Fibroblast of lung (primary cell): ENCODE measurements at places on chromosomes 12 and 14. TPM values are rescaled to one million over a fixed set of nuclear protein-coding genes. Genes with fewer than 3 reads are reported as not detected.

GRCh38 chr12:24356240-24356804 lies 406.9 kb upstream of the SOX5 start:
- H3K4me1 ChIP-seq, result peaks cover 15% of the 10 kb centered on the region
- no peak for DNase-seq
- no peak overlapping the region for H3K4me3 ChIP-seq
- H3K36me3 ChIP-seq, result no peaks in the 10 kb centered on the region
- no peaks in the 10 kb centered on the region for H3K27me3 ChIP-seq

The MANSC4 gene
- 0.17 TPM in 1 of 2 replicates, not detected in the other for total RNA-seq

GRCh38 chr12:20099395-20100183 lies 268.7 kb upstream of the PDE3A start:
- no peak overlapping the region for H3K4me3 ChIP-seq
- no peaks in the 10 kb centered on the region for H3K27me3 ChIP-seq
- H3K27ac ChIP-seq, result no peak overlapping the region
- DNase-seq, result no peak
- no peaks in the 10 kb centered on the region for H3K36me3 ChIP-seq

The GPR84 gene
- not detected in 2 replicates for total RNA-seq

DNA sequence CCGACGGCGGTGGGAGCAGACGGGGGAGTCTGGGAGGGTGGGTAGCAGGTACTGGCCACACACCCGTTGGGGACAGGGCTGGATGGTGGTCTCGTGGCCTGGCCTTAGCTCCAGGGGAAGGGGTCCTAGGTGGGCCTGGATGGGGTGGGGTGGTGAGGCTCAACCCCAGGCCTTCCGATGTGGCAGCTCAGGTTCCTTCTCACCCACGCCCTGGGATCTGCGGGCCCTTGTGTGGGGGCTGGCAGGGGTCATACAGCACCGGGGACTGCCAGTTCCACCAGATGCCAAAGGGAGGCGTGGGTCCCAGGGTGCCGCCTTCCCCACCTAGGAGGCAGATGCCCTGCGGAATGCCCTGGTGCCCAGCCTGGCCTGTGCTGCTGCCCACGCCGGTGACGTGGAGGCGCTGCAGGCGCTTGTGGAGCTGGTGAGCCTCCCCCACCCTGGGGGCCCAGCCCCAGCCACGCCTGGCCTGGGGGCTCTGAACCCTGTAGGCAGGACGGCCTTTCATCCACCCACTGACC lies 21.0 kb downstream of the ASPG start:
- no peak overlapping the region for H3K27ac ChIP-seq
- no peaks in the 10 kb centered on the region for H3K27me3 ChIP-seq
- no peak for DNase-seq
- H3K4me3 ChIP-seq, result no peak overlapping the region
- H3K36me3 ChIP-seq, result no peaks in the 10 kb centered on the region
- no peaks in the 10 kb centered on the region for H3K4me1 ChIP-seq

GRCh38 chr14:74105381-74105780 lies 20.6 kb downstream of the LIN52 start:
- DNase-seq, result no peak
- no peak overlapping the region for H3K27ac ChIP-seq
- H3K36me3 ChIP-seq, result no peaks in the 10 kb centered on the region
- no peak overlapping the region for H3K4me3 ChIP-seq
- no peaks in the 10 kb centered on the region for H3K27me3 ChIP-seq

The NPFF gene
- not detected in 2 replicates for total RNA-seq

The SIX1 gene
- 1.8 and 8.3 TPM in 2 replicates for total RNA-seq

The AHNAK2 gene
- 47.8 and 106 TPM in 2 replicates for total RNA-seq

DNA sequence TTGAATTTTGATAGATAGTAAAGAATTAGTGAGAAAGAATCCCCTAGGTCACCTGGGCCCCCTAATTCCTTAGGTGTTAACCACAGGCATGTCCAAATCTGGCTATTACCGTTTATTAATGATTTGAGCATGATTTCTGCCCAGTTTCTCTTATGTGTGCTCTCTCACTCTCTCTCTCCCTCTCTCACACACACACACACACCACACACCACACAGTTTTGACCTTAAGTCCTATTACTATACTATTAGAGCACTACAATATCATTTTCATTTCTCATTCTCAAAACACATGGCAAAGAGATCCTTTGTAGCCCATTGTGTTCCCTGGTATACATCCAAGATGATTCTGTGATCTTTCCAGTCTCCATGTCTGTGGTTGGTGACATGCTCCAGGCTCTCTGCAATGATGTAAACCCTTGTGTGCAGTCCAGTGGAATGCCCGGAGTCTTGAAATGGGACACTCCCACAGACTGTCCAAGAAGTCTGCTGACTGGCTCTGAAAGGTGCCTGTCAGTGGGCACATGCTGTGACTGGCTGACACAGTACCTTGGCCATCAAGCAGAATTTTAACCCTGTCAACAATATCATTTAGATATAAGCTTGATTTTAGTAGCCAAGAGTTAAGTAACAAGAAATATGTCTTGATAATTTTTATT lies 96.2 kb downstream of the FIGNL2 start:
- H3K27me3 ChIP-seq, result no peaks in the 10 kb centered on the region
- no peaks in the 10 kb centered on the region for H3K4me1 ChIP-seq
- peaks cover 3% of the 10 kb centered on the region for H3K36me3 ChIP-seq

DNA sequence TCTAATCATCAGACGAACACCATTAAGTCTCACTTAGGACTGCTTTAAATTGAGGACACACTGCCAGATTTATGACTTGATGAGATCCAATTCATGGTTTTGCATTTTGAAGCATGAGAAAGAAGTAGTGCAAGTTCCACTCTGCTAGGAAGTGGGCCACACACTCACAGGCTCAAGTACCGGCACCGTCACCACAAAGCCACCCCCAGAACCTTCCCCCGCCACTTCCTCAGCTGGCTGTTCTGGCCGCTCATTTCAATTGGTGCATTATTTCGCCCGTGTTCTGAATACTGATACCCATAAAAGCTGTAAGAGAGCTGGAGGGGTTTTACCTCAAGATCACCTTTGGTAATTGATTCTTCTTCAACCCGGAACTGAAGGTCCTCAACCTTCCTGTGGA lies 70.1 kb downstream of the CLIP1 start:
- H3K4me1 ChIP-seq, result peaks cover 4% of the 10 kb centered on the region
- H3K27me3 ChIP-seq, result no peaks in the 10 kb centered on the region
- no peak overlapping the region for H3K27ac ChIP-seq
- no peak for DNase-seq

DNA sequence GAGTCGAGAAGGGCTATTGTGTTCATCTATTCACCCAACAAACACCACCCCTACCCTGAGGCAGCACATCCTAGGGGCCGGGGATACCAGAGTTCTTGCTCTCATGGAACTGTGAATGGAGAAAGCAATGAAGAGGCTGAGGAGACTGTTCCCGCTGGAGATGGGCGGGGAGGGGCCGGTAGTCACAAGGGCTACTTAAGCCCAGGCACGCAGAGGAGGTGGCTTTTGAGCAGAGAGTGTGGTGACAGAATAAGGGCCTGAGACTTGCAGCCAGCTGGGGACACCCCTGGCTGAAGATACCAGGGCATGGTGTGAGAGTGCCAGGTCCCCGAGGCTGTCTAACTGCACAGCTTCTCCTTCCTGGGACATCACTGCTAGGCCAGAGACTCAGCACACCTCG lies 114.1 kb upstream of the EVL start:
- DNase-seq, result no peak
- H3K27ac ChIP-seq, result no peak overlapping the region
- H3K4me1 ChIP-seq, result no peaks in the 10 kb centered on the region
- H3K36me3 ChIP-seq, result no peaks in the 10 kb centered on the region
- no peak overlapping the region for H3K4me3 ChIP-seq
- peaks cover 3% of the 10 kb centered on the region for H3K27me3 ChIP-seq
